ENCODE measurements at places on chromosomes 3 and 15.
A peak's percentile ranks its signal among the peaks of the same experiment; 100 is the strongest.

DNA sequence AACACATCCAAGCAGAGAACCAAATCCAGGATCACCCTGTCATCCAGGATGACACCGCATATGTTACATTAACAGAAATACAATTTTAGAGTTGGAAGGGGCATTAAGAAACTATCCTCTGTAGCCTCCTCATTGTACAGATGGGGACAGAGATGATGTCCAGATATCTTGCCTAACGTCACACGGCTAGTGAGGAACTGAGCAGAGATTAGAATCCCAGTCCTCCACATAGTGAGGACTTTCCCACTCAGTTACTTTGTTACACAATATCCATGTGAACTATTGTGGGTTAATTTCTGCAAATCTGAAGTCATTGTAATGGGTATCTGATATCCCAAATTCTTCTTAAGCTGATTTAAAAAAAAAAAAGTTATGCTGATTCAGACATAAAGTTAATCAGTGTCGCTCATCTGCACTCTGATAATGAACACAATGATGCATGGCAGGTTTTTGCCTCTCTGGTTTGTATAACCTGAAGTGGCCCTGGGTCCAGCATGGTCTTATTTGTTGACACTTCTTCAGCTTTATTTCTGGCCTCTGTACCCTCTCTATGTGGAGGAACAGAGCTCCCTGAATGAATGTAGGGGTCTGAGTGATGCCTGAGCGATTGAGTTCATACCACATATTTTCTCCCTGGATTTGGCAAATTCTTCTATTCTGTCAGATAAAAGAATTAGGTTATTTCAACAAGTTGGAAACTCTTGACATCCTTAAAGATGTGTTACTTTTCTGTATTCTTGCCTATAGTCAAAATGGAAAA is 76.0 kb upstream of the LIMD1 start:
- no peak for DNase-seq

DNA sequence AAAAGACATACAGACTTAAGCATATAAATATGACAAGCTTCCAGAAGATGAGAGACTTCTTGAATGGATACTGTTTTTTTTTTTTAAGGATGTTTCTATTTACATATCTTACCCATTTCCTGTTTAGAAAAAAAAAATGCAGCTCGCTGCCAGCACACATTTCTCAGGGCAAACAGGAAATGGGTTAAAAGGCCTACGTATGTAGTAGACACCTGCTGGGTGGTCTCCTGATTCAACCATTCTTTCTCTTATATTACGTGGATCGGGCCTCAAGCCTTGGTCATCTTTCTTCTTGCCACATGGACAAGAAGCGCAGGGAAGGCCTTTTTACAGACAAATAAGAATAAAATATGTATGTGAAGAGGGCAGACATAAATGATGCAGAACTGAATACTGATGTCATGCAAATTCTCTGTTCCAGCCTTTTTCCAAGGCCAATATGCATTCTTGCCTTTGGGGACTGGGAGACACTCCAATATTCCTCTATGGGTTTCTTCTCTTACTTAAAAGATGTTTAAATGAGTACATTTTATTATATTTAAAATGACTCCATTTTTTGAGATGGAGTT is 35.0 kb upstream of the TJP1 start:
- DNase-seq: no peak

GRCh38 chr3:104388619-104389018 is 978.1 kb upstream of the ALCAM start:
- no peak for DNase-seq

DNA sequence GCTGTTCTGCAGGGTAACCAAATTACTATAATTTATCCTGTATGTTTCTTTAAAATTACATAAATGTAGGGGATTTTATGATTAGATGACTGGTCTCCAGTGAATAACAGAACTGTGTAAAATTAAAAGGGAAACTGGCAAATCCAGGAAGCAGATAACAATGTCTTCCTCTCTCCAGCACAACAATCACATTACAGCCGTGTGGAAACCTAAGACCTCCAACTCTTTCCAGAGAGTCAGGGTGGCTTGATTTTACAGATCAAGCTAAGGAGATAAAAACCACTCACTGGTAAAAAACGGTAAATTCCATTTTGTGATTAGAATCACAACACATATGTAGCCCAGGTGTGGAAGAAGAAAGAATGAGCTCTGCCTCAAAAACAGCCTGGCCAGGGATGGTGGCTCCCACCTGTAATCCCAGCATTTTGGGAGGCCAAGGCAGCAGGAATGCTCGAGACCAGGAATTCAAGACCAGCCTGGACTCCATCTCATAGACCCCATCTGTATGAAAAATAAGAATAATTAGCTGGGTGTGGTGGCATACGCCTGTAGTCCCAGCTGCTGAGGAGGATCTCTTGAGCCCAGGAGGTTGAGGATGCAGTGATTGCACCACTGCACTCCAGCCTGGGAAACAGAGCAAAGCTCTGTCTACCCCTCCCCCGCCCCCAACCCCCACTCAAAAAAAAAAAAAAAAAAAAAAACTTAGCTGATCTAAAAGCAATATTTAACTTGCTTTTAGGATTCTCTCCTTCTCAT is 29.0 kb downstream of the IL17RD start:
- no peak for DNase-seq

DNA sequence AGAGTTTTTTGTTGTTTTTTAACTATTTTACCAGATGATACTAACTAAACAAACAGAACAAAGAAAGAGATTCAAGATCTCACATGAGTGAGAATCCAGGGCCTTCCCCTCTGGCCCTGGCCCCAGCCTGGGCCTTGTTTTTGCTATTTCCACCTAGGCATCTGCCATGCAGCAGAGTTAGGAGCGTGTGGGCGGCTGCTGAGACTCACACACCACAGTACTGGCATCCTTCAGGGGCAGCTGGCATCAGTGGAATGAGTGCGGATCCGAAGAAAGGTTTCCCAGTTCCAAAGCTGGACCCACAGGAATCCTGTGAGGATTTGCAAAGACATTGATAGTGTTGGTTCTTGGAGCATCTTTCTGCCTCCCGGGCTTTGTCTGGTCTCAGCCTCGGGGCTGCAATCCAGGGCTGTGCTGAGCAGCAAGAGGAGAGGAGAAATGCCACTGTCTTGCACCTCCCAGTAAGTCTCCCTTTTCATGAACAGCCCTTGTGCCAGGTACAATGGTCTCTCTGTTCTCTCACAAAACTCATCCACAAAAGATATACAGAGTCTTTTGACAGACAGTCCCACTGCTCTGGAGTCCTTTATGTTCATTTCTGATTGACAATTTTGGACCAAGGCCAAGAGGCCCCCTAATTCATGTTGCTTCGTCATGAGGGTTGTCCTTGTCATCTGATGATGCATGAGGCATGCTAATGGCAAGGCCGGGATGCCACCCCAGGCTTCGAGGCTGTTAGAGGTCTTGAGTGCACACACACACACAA is 46.6 kb downstream of the APH1B start:
- DNase-seq: peak; percentile 24

Measured in globus pallidus (tissue), 1 donor.